Brain microvascular endothelial cell (primary cell): ENCODE measurements at places on chromosomes 7 and 10.

GRCh38 chr7:154844499-154844898 is 158.4 kb downstream of the PAXIP1 start:
- no peak for DNase-seq

DNA sequence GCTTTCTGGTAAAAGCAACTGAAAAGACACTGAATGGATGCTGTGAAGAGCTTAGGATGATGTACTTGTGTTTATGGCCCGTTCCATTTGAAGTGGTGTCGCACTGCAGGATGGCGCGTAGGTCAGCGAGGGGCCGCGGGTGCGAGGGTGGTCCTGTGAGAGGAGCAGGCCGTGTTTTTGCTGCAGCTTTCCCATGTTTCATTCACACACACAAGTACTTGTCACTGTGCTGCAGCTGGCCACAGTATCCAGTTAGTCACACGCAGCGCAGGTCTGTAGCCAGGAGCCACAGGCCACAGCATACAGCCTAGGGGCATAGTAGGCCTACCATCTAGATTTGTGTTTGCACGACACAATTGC is 23.2 kb downstream of the WIPI2 start:
- no peak for DNase-seq

GRCh38 chr7:100127866-100128636 is 1.3 kb downstream of the MBLAC1 start:
- DNase-seq, result no peak

DNA sequence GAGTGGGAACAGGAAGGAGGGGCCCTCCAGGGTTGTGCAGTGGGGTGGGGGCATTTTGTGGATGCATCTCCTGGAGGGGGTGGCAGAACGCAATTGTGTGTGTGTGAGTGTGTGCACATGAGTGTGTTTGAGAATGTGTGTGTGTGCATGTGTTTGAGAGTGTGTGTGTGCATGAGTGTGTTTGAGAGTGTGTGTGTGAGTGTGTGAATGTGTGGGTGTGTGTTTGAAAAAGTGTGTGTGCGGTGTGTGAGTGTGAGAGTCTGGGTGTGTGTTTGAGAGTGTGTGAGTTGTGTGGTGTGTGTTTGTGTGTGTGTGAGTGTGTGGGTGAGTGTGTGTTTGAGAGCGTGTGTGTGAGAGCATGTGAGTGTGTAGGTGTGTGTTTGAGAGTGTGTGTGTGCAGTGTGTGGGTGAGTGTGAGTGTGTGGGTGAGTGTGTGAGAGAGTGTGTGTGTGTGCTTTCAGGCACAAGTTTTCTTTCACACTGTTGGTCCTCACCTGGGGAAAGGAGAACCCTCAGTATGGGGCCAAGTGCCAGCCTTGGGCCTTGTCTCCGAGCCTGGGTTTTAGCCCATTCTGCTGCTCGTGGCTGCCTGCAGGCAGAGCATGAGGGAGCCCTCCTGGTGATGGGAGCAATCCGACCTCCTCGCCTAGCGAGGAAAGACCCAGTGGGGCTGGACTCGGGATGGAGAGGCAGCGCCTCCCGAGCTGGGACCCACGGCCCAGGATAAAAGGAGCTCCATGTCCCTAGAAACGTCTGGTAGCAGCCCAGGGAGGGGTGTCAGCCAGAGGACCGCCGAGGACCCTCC is 35.6 kb downstream of the CDH23 start:
- no peak for DNase-seq

GRCh38 chr7:37915438-37915837 is 1.2 kb downstream of the SFRP4 start:
- peak; percentile 11 for DNase-seq

- DNase-seq, result no peak
These were observed at the start of gene PRKCQ for GRCh38 chr10:6579904-6580278. Gene PRKCQ, minus strand, starts transcription at chr10:6580276. Its CDS starts 65,141 bp downstream, at chr10:6515135.

DNA sequence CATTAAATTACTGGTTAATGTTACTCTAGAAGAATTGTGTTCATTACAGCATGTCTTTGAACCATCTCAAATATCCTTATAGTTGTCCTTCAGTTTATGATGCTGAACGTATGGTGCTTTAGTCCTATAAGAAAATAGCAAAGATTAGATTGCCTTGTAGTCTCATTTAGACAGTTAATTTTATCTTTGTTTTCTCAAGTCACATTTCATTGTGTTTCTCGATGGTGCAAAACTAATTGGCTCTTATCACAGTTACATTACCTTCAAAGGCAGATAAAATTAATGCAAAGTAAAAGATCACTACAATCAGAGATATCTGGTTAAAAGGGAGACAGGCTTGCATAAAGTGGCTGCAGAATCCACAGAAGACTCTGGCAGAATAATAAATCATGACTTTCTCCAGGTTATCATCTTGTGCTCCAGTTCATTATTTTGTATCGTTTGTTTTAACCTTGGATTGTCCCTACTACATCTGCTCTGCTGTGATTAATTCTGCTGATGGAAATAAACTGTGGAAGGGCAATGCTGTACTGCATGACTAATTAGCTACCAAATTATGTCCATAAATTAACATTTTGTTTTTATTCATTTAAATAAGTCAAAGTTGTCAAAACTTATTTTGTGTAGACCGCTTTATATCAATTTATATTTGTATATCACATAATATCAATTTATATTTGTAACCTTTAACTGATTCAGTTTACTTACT is 24.2 kb downstream of the PRPS1L1 start:
- no peak for DNase-seq

GRCh38 chr10:6393168-6393567 is 186.9 kb downstream of the PRKCQ start:
- DNase-seq, result no peak

DNA sequence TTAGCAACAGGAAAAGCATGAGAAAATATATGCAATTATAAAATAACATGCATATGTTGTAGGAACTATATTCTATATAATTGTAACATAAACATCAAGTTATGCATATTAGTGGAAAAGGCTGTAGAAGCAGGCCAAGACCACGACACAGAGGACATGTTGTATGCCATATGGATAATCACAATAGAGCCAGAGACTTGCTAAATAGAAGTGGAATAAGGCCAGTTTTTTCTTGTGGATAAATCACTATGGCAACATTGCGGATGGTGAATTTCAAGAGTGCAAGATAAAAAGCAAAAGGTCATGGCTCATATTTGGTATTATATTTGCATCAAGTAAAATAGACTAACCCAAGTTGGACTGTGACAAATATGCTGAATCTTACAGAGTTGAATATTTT is 93.0 kb downstream of the PCDH15 start:
- no peak for DNase-seq
